ENCODE measurements at places on chromosomes 4 and X. TPM values are rescaled to one million over a fixed set of nuclear protein-coding genes. Genes with fewer than 3 reads are reported as not detected.

DNA sequence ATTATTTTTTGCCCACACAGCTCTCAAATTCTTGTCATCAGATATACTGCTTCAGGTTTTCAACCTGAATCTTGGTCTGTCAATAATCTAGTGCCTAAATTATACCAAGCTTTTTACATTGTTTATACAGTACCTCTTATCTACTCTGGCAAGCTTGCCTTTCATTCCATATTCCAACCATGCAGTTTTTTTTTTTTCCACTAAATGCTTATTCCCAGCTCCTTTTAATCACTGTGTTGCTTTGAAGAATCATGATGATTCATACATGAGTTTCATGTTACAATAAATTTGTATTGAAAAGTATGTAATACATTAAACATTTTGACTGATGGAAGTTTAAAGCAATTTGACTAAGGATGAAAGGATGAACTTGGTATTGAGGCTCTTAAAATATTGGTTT, 949.0 kb downstream of the CCSER1 start:
- DNase-seq: no peak

GRCh38 chr4:147378780-147379179, 102.1 kb upstream of the EDNRA start:
- DNase-seq: no peak

GRCh38 chrX:43813319-43813718, 68.9 kb downstream of the MAOB start:
- no peak for DNase-seq

DNA sequence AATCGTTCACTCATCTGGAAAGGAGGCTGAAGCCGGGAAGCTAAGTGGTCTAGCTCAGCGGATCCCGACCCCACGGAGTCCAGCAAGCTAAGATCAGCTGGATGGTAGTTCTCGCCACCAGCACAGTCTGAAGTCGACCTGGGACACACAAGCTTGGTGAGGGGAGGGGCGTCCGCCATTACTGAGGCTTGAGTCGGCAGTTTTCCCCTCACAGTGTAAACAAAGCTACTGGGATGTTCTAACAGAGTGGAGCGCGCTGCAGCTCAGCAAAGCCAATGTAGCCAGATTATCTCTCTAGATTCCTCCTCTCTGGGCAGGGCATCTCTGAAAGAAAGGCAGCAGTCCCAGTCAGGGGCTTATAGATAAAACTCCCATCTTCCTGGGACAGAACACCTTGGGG, 555.4 kb downstream of the BCOR start:
- DNase-seq: no peak

GRCh38 chr4:148376151-148376550, 66.1 kb downstream of the NR3C2 start:
- peak; percentile 91 for DNase-seq

DNA sequence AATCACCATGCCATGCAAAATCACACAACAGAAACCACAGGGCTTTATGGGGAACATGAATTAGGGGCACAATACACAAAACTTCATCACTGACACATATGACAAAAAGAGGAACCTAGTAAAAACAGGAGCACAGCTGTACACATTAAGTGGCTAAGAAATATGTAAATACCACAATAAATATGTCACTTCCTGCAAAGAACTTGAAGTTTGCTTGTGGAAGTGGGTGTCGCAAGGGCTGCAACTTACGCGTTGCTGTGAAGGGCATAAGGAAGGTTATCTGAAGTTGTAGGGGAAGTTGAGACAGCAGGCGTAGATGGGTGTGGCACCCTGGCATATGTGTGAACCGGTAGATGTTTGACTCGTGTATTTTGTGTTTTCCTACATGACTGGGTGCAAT, 42.4 kb downstream of the CLCN4 start:
- DNase-seq: peak; percentile 11

GRCh38 chr4:102143433-102143832, 201.8 kb downstream of the SLC39A8 start:
- peak; percentile 44 for DNase-seq

The DACH2 gene
- not detected for total RNA-seq

The SLIT2 gene
- total RNA-seq: 28.2 TPM

The OPRPN gene
- not detected for total RNA-seq

All from endothelial cell of umbilical vein (primary cell).